ENCODE measurements at places on chromosomes 6 and 20.
A peak's percentile ranks its signal among the peaks of the same experiment; 100 is the strongest.

DNA sequence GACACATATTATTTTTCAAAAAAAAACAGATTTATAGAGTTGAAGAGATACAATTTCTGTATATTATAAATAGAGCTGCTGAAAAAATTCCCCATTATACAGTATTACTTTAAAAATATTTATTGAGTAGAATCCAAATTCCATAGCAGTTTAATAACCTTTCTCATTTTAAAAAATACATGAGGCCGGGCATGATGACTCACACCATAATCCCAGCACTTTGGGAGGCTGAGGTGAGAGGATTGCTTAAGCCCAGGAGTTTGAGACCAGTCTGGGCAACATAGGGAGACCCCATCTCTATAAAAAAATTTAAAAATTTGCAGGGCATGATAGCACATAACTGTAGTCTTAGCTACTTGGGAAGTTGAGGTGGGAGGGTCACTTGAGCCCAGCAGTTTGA lies 13.0 kb downstream of the ATRN start:
- no peak for DNase-seq

DNA sequence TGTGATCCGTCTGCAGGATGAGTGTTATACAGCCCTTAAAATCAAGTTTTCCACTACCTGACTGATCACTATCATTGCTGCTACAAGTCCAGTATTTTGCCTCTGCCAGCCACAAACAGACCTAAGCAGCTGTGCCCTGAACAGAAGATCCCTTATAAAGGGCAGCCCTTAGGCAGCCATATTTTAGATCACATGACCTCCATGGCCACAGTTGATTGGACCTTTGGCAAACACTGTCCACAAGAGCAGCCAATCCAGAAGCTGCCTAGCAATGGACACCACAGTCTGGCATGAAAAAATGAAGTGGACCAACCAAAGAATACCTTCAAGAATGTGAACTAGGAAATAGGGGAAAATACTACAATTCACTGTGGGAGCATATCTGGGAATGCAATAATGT lies 50.8 kb downstream of the MC3R start:
- no peak for DNase-seq

GRCh38 chr6:34986845-34987246 lies 97.8 kb downstream of the ANKS1A start:
- DNase-seq = peak; percentile 72

GRCh38 chr6:93721386-93722048 lies 302.2 kb upstream of the EPHA7 start:
- peak; percentile 74 for DNase-seq

DNA sequence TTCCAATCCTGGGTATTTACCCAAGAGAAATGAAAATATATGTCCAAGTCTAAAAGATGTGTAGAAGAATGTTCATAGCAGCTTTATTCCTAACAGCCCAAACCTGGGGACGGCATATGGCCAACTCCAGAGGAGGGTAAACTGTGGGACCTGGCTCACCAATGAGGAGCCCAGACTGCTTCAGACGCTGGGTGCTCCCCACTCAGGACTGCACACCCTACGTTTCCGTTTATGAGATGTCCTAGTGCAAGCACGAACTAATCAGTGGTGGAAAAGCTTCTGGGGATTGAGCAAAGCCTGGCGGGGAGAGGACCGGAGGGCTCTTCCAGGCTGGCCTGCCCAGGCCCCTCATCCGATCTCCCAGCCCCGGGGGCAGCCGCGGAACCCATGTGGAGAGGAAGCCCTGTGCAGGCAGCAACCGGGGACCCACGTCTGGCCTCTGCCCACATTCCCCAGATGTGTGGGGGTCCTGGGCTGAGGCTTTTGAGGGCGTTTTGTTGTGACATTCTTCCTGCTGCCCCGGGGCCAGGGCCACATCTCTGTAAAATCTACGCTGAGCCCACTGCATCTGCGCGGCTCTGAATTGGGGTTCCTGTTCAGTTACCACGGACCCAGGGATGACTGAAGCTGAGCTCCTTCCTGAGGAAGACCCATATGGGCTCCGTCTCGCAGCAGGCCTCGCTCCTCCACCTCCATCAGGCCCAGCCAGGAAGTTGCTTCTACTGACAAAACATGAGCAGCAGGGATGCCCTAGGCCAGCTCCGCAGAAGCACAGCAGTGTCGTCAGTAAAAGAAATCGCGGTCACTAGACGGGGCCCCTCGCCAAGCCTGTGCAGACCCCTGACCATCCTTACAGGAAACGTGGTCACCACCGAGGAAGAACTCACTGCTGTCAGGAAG lies 188.0 kb downstream of the DLL1 start:
- no peak for DNase-seq

DNA sequence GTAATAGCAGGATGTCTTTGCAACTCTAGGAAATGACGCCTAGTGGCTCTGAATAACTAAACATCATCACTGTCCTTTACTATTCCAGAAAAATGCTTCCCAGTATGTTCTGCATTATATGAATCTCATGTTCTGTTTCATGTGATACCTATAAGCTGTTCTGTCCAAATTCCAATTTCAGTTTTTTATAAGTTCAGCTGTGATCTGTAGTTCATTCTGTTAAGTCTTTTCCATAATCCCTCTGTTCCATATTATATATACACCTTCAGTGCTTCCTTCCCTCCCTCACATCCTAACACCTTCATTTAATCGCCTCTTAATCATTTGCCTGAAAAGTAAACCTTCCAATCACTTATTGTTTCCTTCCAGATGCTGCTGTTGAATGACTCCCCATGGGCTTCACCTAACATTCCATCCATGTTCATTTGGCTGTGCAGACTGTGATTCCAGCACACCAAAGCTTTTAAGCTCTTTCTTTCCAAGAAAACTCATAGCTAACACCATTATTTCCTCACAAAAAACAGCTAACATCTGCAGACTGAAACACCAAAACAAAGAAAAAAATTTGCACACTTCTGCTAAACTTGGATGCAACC lies 18.6 kb downstream of the HMGCLL1 start:
- no peak for DNase-seq

DNA sequence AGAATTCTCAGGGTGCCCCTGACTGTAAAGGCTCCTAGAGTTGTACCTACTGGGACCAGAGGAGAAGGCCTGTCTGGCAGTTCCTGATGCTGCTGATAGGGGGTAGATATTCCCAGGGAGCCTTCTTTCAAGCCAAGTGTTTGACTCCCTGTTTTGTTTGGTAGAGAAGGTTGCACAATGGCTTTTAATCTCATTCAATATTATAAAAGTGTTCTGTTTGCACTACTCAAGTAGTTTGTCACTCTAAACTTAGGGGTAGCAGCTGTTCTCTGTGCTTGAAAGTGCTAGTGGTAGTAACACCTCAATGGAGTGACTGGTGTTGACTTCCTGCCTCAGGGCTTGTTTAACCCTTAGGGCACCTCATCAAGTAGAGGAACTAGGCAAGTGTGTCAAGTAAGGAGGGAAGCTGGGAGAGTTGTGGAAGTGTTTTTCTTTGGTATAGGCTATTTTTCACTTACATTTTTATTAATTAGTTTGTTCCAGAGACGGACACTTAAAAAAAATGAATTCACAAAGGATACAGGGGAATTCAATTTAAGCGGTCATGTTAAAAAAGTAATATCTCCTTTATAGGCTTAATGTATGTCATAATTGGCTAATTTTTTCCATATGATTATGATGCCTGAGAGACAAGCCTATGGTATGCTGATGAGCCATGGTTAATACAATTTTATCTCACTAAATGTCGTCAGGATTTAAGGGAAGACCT lies 38.1 kb downstream of the BICRAL start:
- DNase-seq = peak; percentile 54

GRCh38 chr6:101163611-101164010 lies 229.9 kb upstream of the GRIK2 start:
- DNase-seq = peak; percentile 2

DNA sequence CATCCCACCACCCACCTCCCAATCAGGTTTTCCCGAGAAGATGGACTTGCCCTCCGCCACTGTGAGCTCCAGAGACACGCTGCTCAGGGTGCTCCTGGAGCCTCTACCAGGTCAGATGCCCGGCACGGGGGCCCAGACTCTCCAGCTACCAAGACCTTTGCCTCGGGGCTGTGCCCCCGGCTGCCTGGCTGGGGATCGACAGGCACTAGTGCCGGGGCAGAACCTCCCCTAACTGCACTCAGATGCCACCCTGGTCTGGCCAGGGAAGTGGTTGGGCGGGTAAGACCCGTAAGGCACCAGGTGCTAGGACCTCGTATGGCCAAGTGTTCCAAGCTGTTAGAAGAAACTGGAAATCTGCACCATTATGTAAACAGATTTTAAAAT lies 100.7 kb downstream of the ASXL1 start:
- DNase-seq = no peak
